Activated CD4-positive, CD25-positive, alpha-beta regulatory T cell treated with anti-CD3 and anti-CD28 coated beads, Interleukin-2, amount 50 U/mL, for 24 hours (primary cell): ENCODE measurements at places on chromosomes 5 and 9.

DNA sequence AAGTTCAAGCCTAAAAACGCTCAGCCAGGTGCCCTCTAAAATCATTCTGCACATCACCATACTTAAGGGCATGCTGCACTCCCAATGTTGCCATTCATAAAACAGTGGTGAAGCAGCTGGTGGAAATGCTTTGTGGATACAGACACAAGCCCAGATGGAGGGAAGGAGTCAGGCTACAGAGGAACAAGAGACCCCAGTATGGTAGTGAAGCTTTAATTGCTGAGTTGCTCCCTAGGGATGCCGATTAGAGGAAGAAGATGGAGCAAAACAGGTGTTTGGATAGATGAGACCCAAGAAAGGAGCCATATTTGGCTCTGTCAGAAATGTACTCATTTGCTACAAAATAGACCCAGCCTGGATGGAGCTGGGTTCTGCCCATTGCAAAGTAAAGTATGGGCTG, 230.5 kb downstream of the NSG2 start:
- ATAC-seq: no peak

- no peak for ATAC-seq
Observed at GRCh38 chr5:124516567-124516966, 229.9 kb downstream of the ZNF608 start.

DNA sequence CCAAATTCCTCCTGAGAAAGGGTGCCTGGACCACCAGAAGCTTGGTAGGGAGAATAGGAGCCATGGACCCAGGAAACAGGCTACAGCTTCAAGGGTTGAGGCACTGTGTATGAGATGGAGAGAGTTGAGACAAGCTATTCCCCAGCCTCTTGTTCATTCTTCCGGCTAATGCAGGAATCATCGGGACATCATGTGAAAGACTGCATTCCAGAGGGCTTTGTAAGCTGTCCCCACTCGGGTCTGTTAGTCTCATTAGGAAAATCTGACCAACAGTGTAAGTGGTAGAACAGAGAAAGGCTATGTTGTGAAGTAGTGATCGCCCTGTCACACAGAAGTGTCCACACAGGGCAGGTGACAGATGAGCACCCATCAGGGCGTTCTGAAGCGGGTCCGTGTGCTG, 81.4 kb downstream of the GABBR2 start:
- ATAC-seq: no peak

GRCh38 chr5:141149812-141150211, at the start of gene PCDHB6:
TSS of gene PCDHB6 (plus strand) at chr5:141150057. CDS start at chr5:141150258, 201 bp downstream.
- ATAC-seq: no peak

GRCh38 chr9:22054529-22054928, 45.4 kb upstream of the CDKN2B start:
- no peak for ATAC-seq

DNA sequence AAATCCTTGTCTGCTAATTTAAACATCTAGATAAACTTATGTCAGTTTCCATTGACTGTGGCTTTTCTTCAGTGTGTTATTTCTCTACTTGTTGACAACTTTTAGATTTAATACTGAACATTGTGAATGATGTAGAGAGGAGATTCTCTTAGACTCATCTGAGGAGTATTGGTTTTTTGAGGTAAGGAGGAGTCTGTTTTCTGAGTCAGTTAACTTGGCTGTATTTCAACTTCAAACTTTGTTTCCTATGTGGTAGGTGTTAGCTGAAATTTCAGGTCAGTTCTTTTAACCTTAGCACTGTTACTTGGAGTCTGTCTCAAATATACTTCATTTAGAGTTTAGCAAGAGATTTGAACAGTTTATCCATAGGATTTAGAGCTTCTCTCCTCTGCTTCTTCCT, 67.9 kb downstream of the XRCC4 start:
- ATAC-seq: no peak

DNA sequence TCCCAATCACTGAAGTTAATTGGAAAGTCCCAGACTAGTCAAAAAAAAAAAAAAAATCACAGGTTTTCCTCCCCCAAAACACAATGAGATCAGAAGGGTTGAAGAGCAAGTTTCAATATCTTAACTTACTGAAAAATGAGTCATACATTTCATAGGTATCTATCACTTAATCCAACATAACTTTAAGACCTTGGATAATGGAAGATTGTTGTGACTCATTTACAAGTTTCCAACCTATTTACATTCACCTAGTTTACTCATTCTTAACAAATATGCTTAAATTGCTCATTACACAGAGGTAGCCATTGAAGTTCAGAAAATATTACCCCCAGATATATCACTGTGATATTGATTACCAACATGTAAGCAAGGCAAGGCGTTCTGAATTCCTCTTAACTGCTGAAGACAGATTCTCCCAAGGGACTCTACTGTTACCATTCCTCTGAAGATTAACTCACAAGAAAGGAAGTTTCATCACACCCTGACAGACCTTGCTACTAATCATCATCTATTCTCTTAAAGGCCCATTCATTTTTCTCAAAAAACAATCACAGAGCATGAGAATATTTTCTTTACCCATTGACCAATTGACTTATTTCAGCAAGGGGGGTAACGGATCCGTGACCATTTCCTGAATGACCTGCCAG, 563.8 kb downstream of the TLE1 start:
- no peak for ATAC-seq

DNA sequence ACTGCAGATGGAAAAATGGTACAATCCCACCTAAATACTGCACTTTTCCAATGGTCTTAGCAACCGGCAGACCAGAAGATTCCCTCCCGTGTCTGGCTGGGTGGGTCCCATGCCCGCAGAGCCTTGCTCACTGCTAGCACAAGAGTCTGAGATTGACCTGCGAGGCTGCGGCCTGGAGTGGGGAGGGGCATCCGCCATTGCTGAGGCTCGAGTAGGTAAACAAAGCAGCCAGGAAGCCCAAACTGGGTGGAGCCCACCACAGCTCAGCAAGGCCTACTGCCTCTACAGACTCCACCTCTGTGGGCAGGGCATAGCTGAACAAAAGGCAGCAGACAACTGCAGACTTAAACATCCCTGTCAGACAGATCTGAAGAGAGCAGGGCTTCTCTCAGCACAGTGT, 221.6 kb upstream of the CTNND2 start:
- ATAC-seq: no peak

DNA sequence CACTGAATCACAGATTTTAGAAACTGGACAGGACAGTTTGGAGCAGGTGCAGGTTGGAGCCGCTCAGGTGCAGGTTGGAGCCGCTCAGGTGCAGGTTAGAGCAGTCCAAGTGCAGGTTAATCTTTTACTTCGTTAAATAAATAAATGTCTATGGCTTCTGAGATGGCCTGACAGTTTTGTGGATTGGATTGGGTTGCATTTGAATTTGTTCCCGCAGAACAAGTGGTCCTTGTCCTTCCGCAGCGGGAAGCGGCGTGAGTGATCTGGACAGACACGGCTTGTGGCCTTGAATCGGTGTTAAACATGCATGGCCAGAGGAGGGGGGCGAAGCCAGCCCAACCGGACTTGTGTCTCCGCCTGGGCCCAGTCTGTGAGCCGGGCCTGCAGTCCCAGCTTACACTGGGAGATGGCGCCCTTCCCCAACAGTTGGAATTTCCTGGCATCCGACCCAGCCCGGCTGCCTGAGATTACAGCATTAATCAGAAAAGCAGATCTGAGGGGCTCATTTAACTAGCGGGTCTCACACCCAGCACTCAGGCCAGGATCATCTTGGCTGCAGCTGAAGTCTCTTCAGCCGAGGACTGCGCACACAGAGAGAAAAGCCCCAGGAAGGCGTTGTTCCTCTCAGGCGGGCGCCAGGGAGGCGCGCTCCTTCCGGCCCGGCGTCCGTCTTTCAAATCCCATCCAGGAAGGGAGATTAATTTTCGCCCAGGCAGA, 1.5 kb upstream of the OLFM1 start:
- no peak for ATAC-seq

GRCh38 chr5:12911156-12911555, 1006.9 kb upstream of the CTNND2 start:
- no peak for ATAC-seq

GRCh38 chr5:111685969-111686368, 71.0 kb downstream of the NREP start:
- ATAC-seq: no peak
